ENCODE measurements at places on chromosomes 6 and 20.

GRCh38 chr20:37866051-37866450, 36.9 kb upstream of the VSTM2L start:
- H3K27ac ChIP-seq, result no peak overlapping the region
- peaks cover 9% of the 10 kb centered on the region for H3K4me1 ChIP-seq
- H3K4me3 ChIP-seq, result no peak overlapping the region
- ATAC-seq, result no peak
- H3K27me3 ChIP-seq, result no peaks in the 10 kb centered on the region

DNA sequence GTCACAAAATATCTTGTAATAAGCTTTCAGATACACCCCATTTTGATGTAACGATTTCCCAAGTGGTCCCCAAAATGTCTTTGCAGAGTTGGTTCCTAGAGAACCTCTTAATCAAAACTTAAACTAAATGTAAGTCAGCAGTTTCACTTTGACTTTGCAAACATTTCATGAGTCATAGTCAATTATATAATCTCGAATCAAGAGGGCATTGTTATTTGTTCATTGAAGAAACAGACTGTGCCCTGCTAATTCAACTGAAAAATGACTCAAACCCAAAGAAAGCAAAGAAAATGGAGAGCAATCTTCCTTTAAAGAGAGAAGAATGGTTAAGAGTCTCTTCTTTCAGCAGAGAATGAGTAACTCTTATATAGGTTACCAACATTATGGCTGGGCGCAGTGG, 58.3 kb downstream of the IPCEF1 start:
- ATAC-seq, result no peak
- no peaks in the 10 kb centered on the region for H3K36me3 ChIP-seq
- no peak overlapping the region for H3K27ac ChIP-seq
- peaks cover 16% of the 10 kb centered on the region for H3K4me1 ChIP-seq
- no peak overlapping the region for H3K4me3 ChIP-seq
- no peaks in the 10 kb centered on the region for H3K27me3 ChIP-seq

- ATAC-seq, result peak; percentile 57
- H3K27ac ChIP-seq, result peak overlapping the region; percentile 5
- peaks cover 15% of the 10 kb centered on the region for H3K4me1 ChIP-seq
- H3K4me3 ChIP-seq, result no peak overlapping the region
Measured at GRCh38 chr6:44064089-44064947, 62.9 kb downstream of the MRPL14 start.

GRCh38 chr6:21987501-21987957, 309.3 kb downstream of the PRL start:
- no peak overlapping the region for H3K4me3 ChIP-seq
- no peak for ATAC-seq
- no peaks in the 10 kb centered on the region for H3K4me1 ChIP-seq
- no peaks in the 10 kb centered on the region for H3K27me3 ChIP-seq

DNA sequence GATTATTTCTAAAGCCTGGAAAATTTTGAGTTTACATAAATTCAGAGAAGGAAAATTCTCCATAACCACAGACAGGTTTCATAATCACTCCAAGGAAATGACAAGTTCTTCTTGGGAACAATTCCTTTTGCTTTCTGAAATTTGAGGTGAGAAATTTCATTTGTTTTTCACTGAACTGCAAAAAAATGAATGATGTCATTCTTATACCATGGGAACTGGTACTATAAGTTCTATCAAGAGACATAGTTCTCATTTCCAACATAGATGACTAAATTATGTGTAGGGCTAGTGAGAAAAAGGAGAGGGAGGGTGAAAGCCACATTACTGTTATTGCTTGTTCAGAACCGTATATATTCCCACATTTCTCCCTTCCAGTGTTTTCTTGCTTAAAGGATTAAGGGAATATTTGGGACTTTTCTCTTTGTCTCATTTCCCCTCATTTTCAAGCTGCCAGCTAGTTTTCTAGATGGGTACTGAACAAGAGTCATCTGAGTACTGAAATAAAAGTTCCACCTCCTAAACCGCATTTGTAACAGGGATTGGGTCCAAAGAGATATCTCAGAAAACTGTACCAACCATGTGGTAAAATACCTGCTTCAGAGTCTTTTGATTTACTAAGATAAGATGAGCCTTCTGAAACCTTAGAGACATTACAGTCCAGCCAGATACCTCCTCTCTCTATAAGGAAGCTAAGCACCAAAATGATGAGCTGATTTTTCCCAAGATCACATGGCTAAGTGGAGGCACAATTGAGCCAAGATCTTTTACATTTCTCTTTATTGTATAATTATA, 144.3 kb upstream of the PRDM1 start:
- H3K36me3 ChIP-seq, result no peaks in the 10 kb centered on the region
- ATAC-seq, result no peak
- peaks cover 11% of the 10 kb centered on the region for H3K27me3 ChIP-seq
- no peaks in the 10 kb centered on the region for H3K4me1 ChIP-seq

GRCh38 chr6:165973473-165973872, 194.2 kb downstream of the TBXT start:
- H3K4me3 ChIP-seq, result no peak overlapping the region
- no peaks in the 10 kb centered on the region for H3K36me3 ChIP-seq
- no peaks in the 10 kb centered on the region for H3K4me1 ChIP-seq
- no peak for ATAC-seq
- no peaks in the 10 kb centered on the region for H3K27me3 ChIP-seq

- ATAC-seq, result peak; percentile 74
- no peaks in the 10 kb centered on the region for H3K36me3 ChIP-seq
- H3K27me3 ChIP-seq, result no peaks in the 10 kb centered on the region
- peak overlapping the region; percentile 87 for H3K27ac ChIP-seq
Measured at GRCh38 chr6:118650582-118651281, 659 bp downstream of the CEP85L start.

GRCh38 chr6:138897031-138897430, 91.0 kb downstream of the REPS1 start:
- ATAC-seq, result no peak
- no peaks in the 10 kb centered on the region for H3K27me3 ChIP-seq
- no peak overlapping the region for H3K27ac ChIP-seq
- peaks cover 55% of the 10 kb centered on the region for H3K36me3 ChIP-seq
- H3K4me1 ChIP-seq, result peaks cover 12% of the 10 kb centered on the region

DNA sequence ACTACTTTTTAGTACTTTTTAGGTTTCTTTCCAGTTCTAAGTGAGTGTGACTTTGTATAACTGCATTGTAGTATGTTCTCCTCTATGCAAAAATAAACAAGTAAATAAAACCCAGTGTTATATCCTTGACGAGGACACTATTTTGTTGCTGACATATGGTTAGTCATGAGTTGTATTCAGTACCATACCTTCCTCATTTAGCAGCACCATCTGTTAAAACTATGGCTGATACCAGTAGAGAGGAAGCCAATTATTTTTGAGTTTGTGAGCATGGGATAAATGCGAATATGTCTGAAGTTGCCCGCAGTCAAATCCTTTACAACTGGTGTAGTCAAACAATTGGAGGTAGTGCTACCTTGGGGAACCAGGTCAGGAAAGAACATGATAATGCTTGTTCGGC, 74.1 kb downstream of the CDKAL1 start:
- no peak overlapping the region for H3K4me3 ChIP-seq
- peaks cover 37% of the 10 kb centered on the region for H3K36me3 ChIP-seq
- H3K27me3 ChIP-seq, result no peaks in the 10 kb centered on the region
- H3K4me1 ChIP-seq, result peaks cover 13% of the 10 kb centered on the region
- ATAC-seq, result no peak
- H3K27ac ChIP-seq, result no peak overlapping the region

GRCh38 chr6:46638650-46639049, 14.0 kb downstream of the CYP39A1 start:
- no peak overlapping the region for H3K4me3 ChIP-seq
- no peak for ATAC-seq

- H3K4me1 ChIP-seq, result no peaks in the 10 kb centered on the region
- ATAC-seq, result no peak
- no peak overlapping the region for H3K27ac ChIP-seq
- no peaks in the 10 kb centered on the region for H3K27me3 ChIP-seq
- H3K4me3 ChIP-seq, result no peak overlapping the region
Measured at GRCh38 chr20:14295238-14295637, 42.2 kb downstream of the FLRT3 start.

DNA sequence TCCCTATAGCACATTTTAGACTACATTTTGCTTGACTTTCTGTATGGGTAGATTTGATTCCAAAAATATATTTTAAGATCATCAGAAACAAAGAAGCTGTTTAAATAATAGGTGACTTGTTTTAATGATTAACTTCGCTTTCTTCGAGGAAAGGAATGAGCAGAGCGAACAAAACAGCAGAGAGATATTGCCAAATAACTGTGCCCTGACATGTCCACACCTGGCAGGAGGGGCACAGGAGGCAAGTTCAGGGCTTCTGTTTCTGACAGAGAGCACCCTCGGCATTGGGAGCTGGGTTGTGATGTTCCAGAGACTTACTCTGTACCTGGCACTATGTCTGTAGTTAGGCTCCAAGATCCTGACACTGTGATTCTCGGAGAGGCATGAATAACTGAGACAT, 155.7 kb upstream of the SASH1 start:
- H3K36me3 ChIP-seq, result no peaks in the 10 kb centered on the region
- H3K27me3 ChIP-seq, result peaks cover 15% of the 10 kb centered on the region
- H3K27ac ChIP-seq, result no peak overlapping the region
- no peak for ATAC-seq
- H3K4me1 ChIP-seq, result no peaks in the 10 kb centered on the region

DNA sequence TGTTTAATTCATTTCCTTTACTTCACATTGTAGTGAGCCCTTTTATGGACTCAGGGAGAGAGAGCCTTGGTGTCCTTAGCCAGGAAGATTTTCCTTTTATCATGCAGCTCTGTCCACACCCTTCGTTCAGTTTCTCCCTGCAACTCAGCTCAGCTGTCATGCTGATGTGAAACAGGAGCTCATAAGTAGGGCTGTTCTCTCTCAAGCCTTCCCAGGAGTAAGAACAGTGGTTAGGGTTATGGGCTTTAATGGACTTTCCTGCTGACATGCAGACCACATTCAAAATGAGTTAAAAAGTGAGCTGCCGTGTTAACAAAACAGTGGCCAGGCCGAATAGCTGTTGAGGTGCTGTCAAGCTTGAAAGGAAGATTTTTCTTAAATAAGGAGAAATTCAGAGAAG, 104.1 kb downstream of the BCKDHB start:
- no peak overlapping the region for H3K4me3 ChIP-seq
- H3K36me3 ChIP-seq, result peaks cover 10% of the 10 kb centered on the region
- no peaks in the 10 kb centered on the region for H3K27me3 ChIP-seq
- peaks cover 7% of the 10 kb centered on the region for H3K4me1 ChIP-seq
- ATAC-seq, result no peak
- H3K27ac ChIP-seq, result no peak overlapping the region

DNA sequence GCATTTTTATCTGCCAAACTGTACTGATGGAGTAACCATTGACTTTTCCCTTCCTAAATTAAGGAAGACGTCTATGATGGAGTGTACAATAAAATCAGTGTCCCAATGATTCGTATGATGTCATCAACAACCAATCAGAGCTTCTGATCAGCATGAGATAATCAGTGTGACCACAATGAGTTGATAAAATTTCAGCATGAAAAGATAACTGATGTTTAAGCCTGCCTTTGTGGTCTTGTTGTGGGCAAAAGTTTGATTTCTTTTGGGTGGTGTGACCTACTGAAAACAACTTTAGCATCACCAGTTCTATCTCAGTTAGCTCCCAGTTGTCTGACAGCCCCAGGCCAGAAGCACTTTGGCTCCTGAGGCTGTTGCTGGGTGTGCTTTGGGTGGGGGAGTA, 3.3 kb downstream of the PCIF1 start:
- peak overlapping the region; percentile 46 for H3K27ac ChIP-seq
- H3K36me3 ChIP-seq, result peaks cover 28% of the 10 kb centered on the region
- no peaks in the 10 kb centered on the region for H3K27me3 ChIP-seq
- H3K4me1 ChIP-seq, result peaks cover 30% of the 10 kb centered on the region
- ATAC-seq, result no peak
- H3K4me3 ChIP-seq, result no peak overlapping the region

DNA sequence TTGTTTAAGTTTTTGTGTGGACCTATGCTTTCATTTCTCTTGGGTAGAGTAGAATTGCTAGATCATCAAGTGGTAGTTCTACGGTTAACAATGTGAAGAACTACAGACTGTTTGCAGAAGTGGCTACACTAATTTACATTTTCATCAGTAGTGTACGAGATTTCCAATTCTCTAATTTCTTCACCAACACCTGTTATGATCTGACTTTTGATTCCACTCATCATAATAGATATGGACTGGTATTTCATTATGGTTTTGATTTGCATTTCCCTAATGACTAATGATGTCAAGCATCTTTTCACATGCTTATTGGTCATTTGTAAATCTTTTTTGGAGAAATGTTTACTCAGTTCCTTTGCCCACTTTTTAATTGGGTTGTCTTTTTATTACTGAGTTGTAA, 244.4 kb downstream of the GMDS start:
- H3K36me3 ChIP-seq, result peaks cover 6% of the 10 kb centered on the region
- no peaks in the 10 kb centered on the region for H3K27me3 ChIP-seq
- no peak overlapping the region for H3K27ac ChIP-seq
- no peak overlapping the region for H3K4me3 ChIP-seq
- no peak for ATAC-seq
- peaks cover 3% of the 10 kb centered on the region for H3K4me1 ChIP-seq

DNA sequence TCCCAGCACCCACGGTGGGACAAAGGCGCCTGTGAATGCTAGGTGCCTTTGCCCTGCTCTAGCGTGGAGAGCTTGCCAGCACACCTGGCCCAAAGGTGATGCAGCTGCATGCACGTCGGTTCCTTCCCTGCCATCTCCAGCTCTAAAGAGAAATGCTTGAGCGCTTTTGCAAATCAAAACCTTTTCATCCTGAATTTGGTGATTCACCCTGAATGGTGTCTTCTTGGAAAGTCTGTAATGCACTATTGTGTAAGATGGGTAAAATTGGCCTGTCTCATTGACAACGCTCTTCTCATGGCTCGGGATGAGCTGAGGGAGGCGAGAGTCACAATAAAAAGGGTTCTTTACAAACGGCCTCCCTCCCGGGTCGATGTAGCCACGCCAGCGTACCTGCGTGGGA, 103.1 kb upstream of the ID4 start:
- H3K27ac ChIP-seq, result no peak overlapping the region
- no peaks in the 10 kb centered on the region for H3K27me3 ChIP-seq
- no peaks in the 10 kb centered on the region for H3K4me1 ChIP-seq

GRCh38 chr6:2179241-2179640, 66.2 kb downstream of the GMDS start:
- no peak overlapping the region for H3K4me3 ChIP-seq
- no peak for ATAC-seq

DNA sequence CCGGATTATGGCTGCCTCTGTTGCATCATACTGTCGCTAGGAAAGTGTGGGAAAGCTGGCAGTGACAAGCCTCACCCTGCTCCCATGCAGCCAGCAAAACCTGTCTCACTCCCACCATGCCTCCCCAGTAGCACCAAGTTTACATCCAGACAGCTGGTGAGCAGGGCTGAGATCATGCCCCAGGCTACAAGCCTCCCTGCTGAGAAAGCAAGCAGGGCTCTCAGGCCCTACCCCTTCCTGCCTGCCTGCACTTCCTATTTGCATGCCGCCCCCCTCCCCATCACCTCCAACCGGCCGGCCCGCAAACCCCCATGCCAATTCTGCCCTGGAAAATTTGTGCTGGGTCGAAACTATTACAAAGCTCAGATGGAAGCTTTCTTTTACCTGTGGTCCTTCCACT, 408.2 kb upstream of the FKBP1C start:
- H3K4me1 ChIP-seq, result no peaks in the 10 kb centered on the region
- no peak overlapping the region for H3K27ac ChIP-seq
- no peaks in the 10 kb centered on the region for H3K36me3 ChIP-seq
- peaks cover 8% of the 10 kb centered on the region for H3K27me3 ChIP-seq
- no peak overlapping the region for H3K4me3 ChIP-seq
